Nephron progenitor cell (in vitro differentiated cells): ENCODE measurements at places on chromosomes 1 and 21.

DNA sequence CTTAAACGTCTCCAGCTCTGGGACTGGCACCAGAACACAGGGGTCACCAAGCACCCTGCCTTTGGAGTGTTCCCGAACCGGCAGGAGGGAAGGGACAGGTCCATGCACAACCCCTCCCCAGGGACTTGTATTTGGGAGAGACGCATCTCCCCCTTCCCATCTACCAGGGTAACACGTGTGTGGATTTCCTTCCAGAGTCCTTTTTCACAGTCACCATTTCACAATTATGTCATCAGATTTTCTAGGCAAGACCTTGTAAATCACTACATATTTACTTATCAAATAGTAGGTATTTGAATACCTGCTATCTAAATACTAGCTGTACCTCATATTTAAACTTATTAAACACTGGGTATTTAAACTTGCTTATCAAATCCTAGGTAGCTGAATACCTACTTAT, 57.4 kb upstream of the AJAP1 start:
- no peaks in the 10 kb centered on the region for H3K36me3 ChIP-seq
- peaks cover 9% of the 10 kb centered on the region for H3K4me1 ChIP-seq

DNA sequence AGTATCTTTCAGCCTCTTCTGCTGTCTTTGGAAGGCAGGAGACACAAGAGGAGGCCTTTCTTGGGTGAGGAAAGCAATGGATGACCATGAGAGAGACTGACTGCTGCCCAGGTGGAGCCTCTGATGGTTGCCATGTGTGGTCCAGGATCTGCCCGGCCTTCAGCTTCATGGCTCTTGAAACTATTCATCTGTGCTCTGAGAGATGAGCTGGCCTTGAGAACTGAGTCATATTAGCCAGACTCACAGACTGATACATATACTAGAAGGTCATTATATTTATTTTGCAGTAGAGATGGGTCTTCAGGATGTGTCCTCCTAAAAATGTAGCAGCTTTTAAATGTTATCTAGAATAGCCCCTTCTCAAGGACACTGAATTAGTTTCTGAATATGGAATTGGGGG, 33.7 kb downstream of the PTGFRN start:
- peak overlapping the region; percentile 23 for H3K27ac ChIP-seq
- peaks cover 39% of the 10 kb centered on the region for H3K4me1 ChIP-seq
- DNase-seq, result no peak
- peaks cover 67% of the 10 kb centered on the region for H3K36me3 ChIP-seq

DNA sequence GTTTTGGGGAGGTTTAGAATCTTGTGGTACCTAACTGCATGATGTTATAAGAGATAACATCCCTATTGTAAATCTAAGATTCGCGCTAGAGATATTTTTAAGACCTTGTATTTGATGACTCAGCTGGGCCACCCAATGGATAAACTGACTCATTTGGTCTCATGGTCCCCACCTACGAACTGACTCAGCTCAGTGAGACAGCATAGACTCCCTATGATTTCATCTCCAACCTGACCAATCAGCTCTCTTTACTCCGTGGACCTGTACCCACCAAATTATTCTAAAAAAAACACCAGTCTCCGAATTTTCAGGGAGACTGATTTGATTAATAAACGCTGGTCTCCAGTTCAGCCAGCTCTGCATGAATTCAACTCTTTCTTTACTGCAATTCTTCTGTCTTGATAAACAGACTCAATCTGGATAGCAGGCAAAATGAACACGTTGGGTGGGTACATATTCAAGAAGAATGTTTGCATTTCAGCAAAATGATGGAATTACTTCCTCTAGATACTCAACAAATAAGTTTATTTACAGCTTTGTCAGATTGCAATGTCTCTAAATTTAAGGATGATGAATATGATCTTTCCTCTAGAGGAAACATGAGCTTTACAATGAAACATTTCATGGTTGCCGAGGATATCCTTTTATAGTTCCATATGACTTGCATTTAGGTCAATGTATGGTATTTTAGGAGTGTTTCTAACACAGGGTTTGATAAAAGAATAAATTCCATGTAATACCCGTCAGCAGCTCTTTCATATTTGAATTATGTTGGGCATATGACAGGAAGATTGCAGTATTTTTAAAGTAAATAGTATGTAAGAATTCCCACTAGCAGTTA, 516.6 kb upstream of the RGS18 start:
- no peaks in the 10 kb centered on the region for H3K36me3 ChIP-seq
- DNase-seq, result no peak
- no peaks in the 10 kb centered on the region for H3K4me1 ChIP-seq

DNA sequence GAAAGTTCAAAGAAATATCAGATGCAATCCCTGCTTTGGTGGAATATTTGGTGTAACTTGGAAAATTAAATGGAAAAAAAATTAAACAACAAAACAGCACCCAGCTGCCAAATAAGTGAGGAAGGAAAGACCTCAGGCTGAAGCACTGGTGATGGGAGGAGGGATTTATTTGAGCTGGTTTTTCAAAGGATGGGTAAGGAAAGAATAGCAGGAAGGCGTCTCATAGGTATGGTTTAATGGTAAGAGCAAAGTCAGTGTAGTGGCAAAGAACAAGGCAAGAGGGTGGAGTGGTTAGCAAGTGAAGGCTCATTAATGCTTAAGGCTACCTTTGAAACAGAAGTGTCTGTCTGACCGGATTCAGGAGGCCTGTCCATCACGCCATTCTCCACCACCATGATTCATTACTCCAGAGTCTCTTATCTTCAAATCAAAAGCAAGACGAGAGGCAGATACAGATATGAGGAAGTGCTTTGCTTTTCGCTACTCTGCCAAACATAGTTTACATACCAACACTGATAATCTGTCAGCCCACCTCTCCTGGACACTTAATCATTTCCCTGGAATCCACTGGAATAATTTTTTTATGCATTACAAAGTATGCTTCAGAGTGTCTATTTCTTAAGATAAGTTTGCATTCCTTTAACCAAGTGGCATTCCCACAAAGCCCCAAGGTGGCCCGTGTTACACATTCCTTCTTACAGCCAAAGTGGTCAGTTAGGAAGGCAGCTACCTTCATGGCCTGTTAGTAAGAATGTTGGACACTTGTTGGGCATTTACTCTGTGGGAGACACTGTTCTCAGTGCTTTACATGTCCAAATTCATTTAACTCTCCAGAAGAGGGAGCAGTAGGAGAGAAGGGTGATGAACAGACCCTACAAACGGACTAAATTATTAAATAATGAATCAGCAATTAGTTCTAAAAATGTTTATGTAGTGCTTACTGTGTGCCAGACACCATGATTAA, 146.6 kb downstream of the ROR1 start:
- H3K27me3 ChIP-seq, result peaks cover 6% of the 10 kb centered on the region
- H3K27ac ChIP-seq, result no peak overlapping the region
- no peaks in the 10 kb centered on the region for H3K36me3 ChIP-seq

DNA sequence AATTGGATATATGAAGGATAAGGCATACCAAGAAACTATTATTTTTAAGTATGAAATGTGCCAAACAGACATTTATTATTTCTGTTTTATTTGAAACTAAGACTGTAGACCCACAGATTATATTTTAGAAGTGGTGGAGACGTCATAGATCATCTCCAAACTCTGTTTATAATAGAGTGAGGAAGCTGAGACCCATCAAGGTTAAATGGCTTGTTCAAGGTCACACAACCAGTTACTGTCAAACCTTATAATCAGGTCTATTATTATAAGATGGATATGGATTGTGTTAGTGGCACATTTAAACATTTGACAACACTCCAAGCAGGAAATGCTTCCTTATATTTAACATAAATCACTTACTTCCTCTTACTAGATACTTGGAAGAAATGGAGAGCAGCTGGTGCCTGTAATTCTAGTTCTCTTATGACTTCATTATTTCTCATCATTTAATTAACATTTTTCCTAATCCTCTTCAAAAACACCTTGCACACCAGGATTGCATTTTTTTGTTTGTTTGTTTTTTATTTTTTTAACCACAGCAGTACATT, 117.0 kb downstream of the NEK7 start:
- no peaks in the 10 kb centered on the region for H3K27me3 ChIP-seq
- H3K36me3 ChIP-seq, result no peaks in the 10 kb centered on the region
- H3K4me1 ChIP-seq, result no peaks in the 10 kb centered on the region

GRCh38 chr1:200364831-200365230, 45.0 kb downstream of the ZNF281 start:
- no peak for DNase-seq
- no peaks in the 10 kb centered on the region for H3K27me3 ChIP-seq
- no peak overlapping the region for H3K4me3 ChIP-seq
- H3K4me1 ChIP-seq, result peaks cover 16% of the 10 kb centered on the region
- H3K36me3 ChIP-seq, result no peaks in the 10 kb centered on the region

GRCh38 chr1:230754796-230755195, 7.6 kb downstream of the CAPN9 start:
- no peak overlapping the region for H3K4me3 ChIP-seq
- H3K36me3 ChIP-seq, result no peaks in the 10 kb centered on the region
- H3K27me3 ChIP-seq, result no peaks in the 10 kb centered on the region
- DNase-seq, result no peak

DNA sequence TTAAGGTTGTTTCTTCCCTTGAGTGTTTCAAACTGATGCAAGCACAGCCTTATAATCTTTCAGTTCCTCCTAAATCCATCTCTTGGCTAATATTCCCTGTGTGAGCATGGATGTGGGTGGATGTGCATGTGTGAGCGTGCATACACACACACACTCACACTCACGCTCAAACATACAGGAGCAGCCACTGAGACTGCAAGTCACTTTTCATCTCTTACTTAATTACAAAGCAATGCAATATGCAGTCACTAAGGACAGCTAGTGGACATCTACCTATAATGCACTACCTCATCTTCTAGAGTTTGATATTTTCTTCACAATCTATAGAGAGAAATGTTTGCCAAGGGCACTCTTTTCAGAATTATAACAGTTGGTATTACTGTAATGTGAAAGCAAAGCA, 1.4 kb downstream of the ESRRG start:
- peaks cover 25% of the 10 kb centered on the region for H3K27me3 ChIP-seq
- H3K4me3 ChIP-seq, result peak overlapping the region; percentile 48
- H3K27ac ChIP-seq, result no peak overlapping the region

DNA sequence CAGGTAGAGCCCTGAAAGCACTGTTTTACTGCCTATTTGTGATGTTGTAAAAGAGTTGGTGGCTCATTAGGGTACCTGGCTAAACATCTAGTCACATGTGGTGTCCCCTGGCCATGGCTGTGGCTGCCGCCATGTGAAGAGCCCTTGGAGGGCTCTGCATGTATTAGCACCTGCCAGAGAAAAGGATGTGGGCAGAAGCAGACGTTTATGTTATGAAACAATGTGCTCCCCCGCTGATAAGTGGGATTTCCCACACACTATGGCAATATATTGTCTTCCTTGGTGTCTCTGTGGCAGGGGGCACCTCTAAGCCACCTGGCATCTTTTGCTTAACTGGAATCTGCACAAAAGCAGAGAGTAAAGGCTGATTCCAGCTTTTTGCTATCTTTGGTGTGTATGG, 9.6 kb downstream of the TENT5C start:
- no peak for DNase-seq
- no peak overlapping the region for H3K4me3 ChIP-seq
- peaks cover 16% of the 10 kb centered on the region for H3K4me1 ChIP-seq

- no peak overlapping the region for H3K4me3 ChIP-seq
- H3K27me3 ChIP-seq, result no peaks in the 10 kb centered on the region
- H3K27ac ChIP-seq, result no peak overlapping the region
- H3K4me1 ChIP-seq, result peaks cover 14% of the 10 kb centered on the region
- peaks cover 5% of the 10 kb centered on the region for H3K36me3 ChIP-seq
Measured at GRCh38 chr21:29477347-29477746, 178.6 kb downstream of the BACH1 start.

DNA sequence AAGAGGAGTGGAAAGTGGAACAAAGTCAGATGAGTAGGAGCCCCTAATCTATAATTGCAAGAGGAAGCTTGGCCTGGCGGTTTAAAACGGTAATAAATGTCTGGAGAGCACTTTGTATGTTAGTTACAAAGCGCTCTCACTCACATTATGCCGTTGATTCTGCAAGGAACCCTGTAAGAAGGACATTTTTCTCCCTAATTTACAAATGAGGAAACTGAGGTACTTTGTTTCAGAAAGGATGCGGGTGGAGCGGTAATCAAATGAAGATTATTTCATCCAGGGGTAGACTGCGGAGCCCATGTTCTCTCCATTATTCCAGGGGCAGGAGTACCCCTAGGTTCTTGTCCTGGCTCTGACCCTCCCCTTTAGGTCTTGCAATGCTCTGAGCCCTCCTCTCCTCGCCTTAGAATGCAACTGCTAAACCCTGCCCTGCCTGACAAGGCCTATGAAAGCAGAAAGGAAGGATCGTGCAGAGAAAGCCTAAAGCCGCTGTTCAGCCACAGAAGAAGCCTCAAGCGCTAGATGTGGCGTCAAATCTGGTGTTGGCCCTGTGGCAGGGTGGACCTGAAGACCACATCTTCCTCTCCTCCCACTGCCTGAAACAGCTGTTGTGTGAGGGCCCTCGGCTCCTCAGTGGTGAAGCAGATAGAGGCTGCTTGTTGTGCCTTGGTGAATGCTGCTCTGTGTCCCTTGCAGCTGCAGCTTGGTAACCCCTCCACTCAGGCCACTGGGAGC, 588 bp upstream of the PACC1 start:
- peak overlapping the region; percentile 90 for H3K4me3 ChIP-seq
- peaks cover 40% of the 10 kb centered on the region for H3K4me1 ChIP-seq
- no peak for DNase-seq
- H3K27ac ChIP-seq, result no peak overlapping the region

- no peaks in the 10 kb centered on the region for H3K27me3 ChIP-seq
- no peak overlapping the region for H3K4me3 ChIP-seq
- no peak for DNase-seq
- no peaks in the 10 kb centered on the region for H3K4me1 ChIP-seq
Measured at GRCh38 chr1:29064064-29064463, 59.6 kb downstream of the TMEM200B start.

GRCh38 chr1:74963120-74963519, 171.1 kb upstream of the LHX8 start:
- DNase-seq, result no peak
- H3K4me3 ChIP-seq, result no peak overlapping the region
- peaks cover 3% of the 10 kb centered on the region for H3K27me3 ChIP-seq
- no peak overlapping the region for H3K27ac ChIP-seq

DNA sequence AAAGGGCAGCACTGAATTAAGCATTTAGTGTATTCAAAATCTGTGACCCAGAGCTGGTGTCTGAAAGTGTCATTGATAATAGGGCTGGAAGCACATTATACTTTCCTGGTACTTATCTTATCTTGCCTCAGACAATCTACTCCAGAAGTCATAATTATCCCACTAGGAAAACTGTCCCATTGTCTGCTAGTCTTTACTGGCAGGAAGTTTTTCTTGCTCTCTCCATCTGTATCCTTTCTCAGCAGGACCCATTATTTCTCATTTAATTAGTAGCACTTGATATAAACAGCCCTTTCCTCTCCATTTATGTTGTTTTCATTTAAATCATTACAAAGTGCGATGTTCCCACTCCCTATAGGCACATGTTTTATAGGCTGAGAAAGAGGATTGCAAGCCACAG, 36.5 kb upstream of the BARHL2 start:
- peaks cover 39% of the 10 kb centered on the region for H3K27me3 ChIP-seq
- no peaks in the 10 kb centered on the region for H3K4me1 ChIP-seq
- no peak overlapping the region for H3K27ac ChIP-seq
